ENCODE measurements at places on chromosomes 1 and 21. TPM values are rescaled to one million over a fixed set of nuclear protein-coding genes. Genes with fewer than 3 reads are reported as not detected.

- DNase-seq, result no peak
- H3K4me3 ChIP-seq, result no peak overlapping the region
- H3K27me3 ChIP-seq, result no peaks in the 10 kb centered on the region
- H3K4me1 ChIP-seq, result peaks cover 3% of the 10 kb centered on the region
Measured at GRCh38 chr1:231678011-231678432, 51.4 kb downstream of the DISC1 start.

DNA sequence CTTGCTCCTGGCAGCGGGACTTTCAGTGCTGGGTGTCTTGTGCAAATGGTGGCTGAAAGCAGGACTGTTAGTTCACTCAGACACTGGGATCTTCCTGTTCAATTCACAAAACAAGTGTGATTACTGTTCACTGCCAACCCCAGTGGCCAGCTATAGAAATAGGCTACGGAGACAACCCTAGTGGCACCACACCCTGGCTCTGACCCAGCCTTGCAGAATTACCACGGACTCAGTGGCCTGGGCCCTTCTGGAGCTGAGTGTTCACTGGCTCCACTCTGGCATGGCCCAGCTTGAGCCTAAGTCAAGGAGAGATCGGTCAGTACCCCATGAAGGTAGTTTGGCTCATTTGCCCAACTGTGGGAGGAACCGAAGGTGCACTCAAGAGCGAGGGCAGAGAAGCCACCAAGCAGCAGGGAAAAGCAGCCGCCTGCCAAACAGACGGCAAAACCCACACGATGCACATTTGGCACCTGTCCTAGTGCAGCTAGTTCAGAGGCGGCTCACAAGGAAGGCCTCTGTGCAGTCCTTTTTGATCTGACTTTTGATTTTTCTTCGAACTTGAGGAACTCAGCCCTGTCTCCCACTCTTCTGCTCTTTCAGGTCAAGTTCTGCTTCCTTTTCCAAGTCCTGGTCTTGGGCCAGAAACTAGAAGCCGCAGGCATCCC lies 5.9 kb downstream of the KIAA2013 start:
- H3K4me1 ChIP-seq, result peaks cover 7% of the 10 kb centered on the region
- H3K4me3 ChIP-seq, result no peak overlapping the region
- no peaks in the 10 kb centered on the region for H3K27me3 ChIP-seq
- no peak for DNase-seq
- no peak overlapping the region for H3K27ac ChIP-seq
- H3K36me3 ChIP-seq, result peaks cover 1% of the 10 kb centered on the region

DNA sequence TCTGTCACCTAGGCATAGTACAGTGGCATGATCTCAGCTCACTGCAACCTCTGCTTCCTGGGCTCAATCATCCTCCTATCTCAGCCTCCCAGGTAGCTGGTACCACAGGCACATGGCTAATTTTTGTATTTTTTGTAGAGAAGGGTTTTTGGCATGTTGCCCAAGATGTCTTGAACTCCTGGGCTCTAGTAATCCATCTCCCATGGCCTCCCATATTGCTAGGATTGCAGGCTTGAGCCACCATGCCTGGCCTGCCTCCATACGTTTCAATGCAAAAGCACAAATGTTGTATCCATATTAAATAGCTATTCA lies 17.6 kb upstream of the GBP3 start:
- no peaks in the 10 kb centered on the region for H3K36me3 ChIP-seq
- H3K27me3 ChIP-seq, result no peaks in the 10 kb centered on the region
- no peak overlapping the region for H3K27ac ChIP-seq
- no peak overlapping the region for H3K4me3 ChIP-seq
- no peak for DNase-seq

DNA sequence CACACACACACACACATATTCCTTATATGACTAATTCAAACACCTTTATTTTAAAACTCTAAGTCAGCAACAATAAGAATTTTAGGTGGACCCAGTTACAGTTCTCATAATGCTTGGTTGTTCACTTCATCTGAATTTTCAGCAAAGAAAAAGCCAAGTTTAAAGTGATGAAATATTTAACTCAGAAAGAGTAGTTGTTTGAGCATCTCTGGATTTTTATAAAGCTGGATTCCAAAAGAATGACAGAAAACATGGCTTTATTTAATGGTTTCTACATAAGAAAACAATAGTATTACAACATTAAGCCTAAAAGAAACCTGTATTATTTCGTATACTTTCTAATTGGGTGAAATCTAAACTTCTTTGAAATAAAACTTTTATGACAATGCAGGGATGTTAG lies 54.2 kb upstream of the ADAMTS5 start:
- no peak overlapping the region for H3K27ac ChIP-seq
- H3K27me3 ChIP-seq, result no peaks in the 10 kb centered on the region
- H3K4me3 ChIP-seq, result no peak overlapping the region
- no peaks in the 10 kb centered on the region for H3K4me1 ChIP-seq
- DNase-seq, result no peak

DNA sequence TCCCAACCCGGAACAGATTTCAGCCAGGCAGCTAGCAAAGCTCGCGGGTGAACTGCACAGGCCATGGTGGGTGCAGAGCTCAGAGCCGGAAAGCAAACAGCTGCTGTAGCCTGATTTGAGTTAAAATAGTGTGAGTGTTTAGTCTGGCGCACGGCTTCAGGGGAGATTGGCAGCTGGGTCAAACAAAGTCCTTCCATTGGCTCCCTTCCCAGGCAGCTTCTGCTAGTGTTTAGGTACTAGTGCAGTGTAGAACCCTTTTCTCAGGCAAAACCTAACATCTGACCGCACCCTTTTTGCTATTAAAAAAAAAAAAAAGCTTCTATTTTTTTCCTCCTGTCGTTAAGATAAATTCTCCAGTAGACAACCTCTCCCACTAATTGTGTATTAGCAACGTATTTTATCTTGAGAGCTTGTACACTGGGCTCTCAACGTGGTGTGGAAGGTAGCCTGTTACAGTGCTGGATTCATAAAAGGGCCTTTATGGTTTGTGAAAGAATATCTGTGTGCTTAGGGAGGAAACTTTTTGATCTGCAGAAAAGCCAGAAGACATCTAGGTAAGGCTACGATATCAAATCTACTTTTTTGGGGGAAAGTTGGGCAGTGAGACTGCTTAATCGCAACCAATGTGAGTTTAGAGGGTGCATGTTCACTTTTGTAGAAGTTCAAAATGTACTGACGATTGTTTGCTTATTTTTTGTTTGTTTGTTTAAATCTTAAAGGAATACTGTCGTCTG lies 689.6 kb downstream of the USP25 start:
- no peaks in the 10 kb centered on the region for H3K4me1 ChIP-seq
- H3K27me3 ChIP-seq, result no peaks in the 10 kb centered on the region
- H3K27ac ChIP-seq, result no peak overlapping the region
- H3K36me3 ChIP-seq, result no peaks in the 10 kb centered on the region
- no peak overlapping the region for H3K4me3 ChIP-seq

- no peaks in the 10 kb centered on the region for H3K36me3 ChIP-seq
- H3K27ac ChIP-seq, result no peak overlapping the region
- no peaks in the 10 kb centered on the region for H3K27me3 ChIP-seq
- H3K4me1 ChIP-seq, result no peaks in the 10 kb centered on the region
Measured at GRCh38 chr21:27639286-27639685, 672.4 kb upstream of the ADAMTS5 start.

- H3K36me3 ChIP-seq, result no peaks in the 10 kb centered on the region
- DNase-seq, result no peak
- no peaks in the 10 kb centered on the region for H3K4me1 ChIP-seq
Measured at GRCh38 chr1:14593302-14593701, 5.2 kb upstream of the KAZN start.

DNA sequence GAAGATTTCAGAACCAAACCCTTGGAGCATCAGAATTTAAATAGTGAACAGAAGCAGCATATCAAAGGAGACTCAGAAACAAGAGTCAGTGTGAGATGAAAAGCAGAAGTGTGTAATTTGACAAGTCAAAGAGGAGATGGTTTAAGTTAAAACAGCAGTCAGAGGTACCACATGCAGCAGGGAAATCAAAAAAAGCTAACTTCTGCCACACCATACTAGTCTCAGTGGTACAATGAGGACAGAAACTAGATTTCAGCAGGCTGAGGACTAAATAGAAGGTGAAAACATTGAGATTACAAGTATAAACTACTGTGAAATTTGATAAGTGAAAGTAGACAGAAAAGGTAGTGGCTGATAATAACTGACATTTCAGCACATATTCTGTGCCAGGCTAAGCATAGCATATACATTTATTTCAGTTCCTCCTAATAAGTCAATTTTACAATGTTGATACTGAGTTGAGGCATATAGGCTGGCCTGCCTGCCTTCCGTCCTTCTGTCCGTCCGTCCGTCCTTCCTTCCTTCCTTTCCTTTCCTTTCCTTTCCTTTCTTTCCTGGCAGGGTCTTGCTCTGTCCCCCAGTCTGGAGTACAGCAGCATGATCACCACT lies 12.6 kb downstream of the SUCO start:
- H3K36me3 ChIP-seq, result no peaks in the 10 kb centered on the region
- no peaks in the 10 kb centered on the region for H3K4me1 ChIP-seq
- no peaks in the 10 kb centered on the region for H3K27me3 ChIP-seq

- no peak overlapping the region for H3K27ac ChIP-seq
- DNase-seq, result no peak
- no peaks in the 10 kb centered on the region for H3K36me3 ChIP-seq
Measured at GRCh38 chr1:170668209-170669106, 4.5 kb downstream of the PRRX1 start.

DNA sequence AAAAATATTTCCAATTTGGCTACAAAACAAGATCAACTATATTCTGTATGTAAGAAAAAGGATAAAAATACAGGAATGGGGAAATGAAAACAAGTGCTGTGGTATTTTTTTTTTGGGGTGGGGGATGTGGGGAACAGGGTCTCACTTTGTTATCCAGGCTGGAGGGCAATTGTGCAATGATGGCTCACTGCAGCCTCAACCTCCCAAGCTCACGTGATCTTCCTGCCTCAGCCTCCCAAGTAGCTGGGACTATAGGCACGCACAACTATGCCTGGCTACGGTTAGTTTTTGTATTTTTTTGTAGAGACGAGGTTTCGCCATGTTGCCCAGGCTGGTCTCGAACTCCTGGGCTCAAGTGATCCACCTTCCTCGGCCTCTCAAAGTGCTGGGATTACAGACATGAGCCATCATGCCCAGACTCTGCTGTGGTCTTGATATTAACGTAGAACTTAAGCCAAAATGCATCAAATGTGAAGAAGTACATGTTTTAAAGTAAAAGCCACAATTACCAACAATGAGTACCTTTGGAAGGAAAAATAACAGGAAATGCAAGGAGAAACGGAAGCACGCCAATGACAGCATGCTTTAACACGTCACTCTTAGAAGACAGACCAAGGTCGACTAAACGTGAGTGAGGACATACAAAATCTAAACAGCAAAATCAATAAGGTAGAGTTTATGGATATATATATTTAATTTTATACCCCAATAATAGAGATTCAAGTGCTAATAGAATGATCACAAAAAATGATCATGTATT lies 8.8 kb upstream of the ABCB10 start:
- H3K27ac ChIP-seq, result no peak overlapping the region
- H3K36me3 ChIP-seq, result no peaks in the 10 kb centered on the region
- H3K27me3 ChIP-seq, result no peaks in the 10 kb centered on the region
- H3K4me3 ChIP-seq, result no peak overlapping the region
- no peak for DNase-seq

GRCh38 chr1:154186177-154186576 lies 5.7 kb downstream of the TPM3 start:
- H3K27me3 ChIP-seq, result no peaks in the 10 kb centered on the region
- peaks cover 34% of the 10 kb centered on the region for H3K4me1 ChIP-seq
- H3K36me3 ChIP-seq, result 0 out of 2 replicates have a peak, but pooled peaks cover 2% of the 10 kb centered on the region
- DNase-seq, result peak; percentile 78
- H3K27ac ChIP-seq, result peak overlapping the region; percentile 81

DNA sequence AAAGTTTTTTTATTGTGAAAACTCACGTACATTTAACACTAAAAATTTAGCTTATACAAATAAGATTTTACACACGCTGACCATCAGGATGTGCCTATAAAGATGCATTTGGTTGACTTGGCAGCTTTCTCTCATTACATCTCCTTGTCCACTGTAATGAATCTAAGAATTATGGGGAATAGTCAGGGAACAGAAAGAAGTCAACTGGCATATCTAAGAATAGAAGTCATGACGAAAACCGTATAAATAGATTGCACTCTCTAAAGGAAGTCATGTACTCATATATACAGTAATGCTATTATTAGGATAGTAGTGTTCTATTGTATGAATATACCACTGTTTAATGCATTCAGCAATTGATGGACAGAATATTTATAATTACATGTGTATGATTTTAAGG lies 575.8 kb upstream of the B3GALT2 start:
- H3K27ac ChIP-seq, result no peak overlapping the region
- no peak overlapping the region for H3K4me3 ChIP-seq
- H3K36me3 ChIP-seq, result no peaks in the 10 kb centered on the region
- no peaks in the 10 kb centered on the region for H3K27me3 ChIP-seq
- no peaks in the 10 kb centered on the region for H3K4me1 ChIP-seq
- DNase-seq, result no peak

DNA sequence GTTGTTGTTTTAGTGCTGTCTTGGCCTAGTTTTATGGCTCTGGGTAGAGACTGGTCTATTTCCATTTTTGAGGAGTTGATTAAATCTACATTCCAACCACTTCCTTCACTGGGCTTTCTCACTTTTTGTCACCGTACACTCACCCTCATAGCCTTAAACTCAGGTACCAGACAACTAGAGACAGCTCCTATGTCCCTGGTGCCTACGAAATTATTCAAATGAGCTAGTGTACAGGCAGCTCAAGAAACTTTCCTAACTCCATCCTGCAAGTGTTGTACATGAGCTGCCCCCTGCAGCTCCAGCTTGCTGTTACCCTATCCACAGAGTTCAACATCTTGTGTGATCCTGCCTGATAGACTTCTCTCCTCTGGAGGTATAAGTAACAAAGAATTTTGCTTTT lies 704.8 kb upstream of the RGS18 start:
- no peak for DNase-seq
- H3K27me3 ChIP-seq, result no peaks in the 10 kb centered on the region
- no peak overlapping the region for H3K27ac ChIP-seq

DNA sequence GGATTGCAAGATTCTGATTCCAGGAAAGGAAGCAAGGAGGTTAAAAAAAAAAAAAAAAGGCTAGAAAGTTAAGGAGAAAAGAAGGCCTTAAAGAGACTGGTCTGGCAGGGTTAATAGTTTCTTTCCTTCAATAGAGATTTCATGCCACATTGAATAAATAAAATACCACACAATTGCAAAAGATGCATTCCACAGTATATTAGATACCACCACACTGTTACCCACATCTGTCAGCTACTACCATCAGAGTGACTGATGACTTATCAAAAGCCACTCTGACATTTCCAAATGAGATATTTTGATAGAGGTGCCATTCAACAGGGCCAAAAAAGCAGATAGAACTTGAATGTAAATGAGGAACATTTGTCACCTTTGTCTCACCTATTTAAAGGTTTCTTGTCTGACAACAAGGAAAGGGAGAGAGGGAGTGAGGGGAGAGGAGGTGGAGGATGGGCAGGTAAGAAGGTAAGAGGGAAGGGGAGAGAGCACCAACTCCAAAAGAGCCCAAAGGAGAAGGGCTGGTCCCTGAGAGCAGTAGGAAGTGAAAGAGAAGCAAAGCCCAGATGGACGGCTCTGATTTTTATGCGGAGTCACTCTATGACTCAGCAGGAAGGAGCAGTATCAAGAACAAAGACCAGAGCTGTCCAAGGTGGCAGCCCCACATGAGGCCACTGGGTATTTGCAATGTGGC lies 38.3 kb downstream of the LRRN2 start:
- peak; percentile 55 for DNase-seq
- no peaks in the 10 kb centered on the region for H3K36me3 ChIP-seq
- H3K4me3 ChIP-seq, result no peak overlapping the region
- 0 out of 2 replicates have a peak, but pooled peaks cover 3% of the 10 kb centered on the region for H3K4me1 ChIP-seq
- H3K27me3 ChIP-seq, result peaks cover 1% of the 10 kb centered on the region

OR2G6 gene
- not detected for total RNA-seq

BRDT gene
- total RNA-seq, result not detected

FCGR3B gene
- not detected for total RNA-seq

KRTAP19-1 gene
- total RNA-seq, result not detected

TMEM79 gene
- total RNA-seq, result 9.5 TPM

CELA3A gene
- total RNA-seq, result not detected

MCOLN2 gene
- total RNA-seq, result not detected

All from Caco-2 (cell line).